ENCODE measurements at places on chromosomes 4 and X. TPM values are rescaled to one million over a fixed set of nuclear protein-coding genes. Genes with fewer than 3 reads are reported as not detected.

GRCh38 chr4:180203349-180203748 is 2039.9 kb upstream of the TENM3 start:
- no peak for DNase-seq

DNA sequence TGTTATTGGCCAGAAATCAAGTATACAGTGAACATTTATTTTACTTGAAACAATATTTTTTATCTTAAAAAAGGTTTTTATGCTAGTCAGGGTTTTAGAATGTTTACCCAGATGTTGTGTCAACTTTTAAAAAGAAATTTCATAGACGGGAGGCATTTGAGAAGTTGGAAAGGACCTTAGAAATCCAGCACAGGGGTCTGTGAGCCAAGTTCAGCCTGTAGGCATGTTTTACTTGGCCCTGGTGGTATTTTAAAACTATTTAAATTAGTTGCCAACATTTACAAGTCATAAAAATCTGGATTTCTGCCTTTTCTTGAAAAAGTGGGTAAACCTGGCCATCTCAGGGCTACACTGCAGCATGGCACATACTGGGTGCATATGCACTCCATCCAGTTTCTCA is 25.5 kb upstream of the FHL1 start:
- DNase-seq = no peak

GRCh38 chr4:128454881-128455280 is 167.3 kb upstream of the PGRMC2 start:
- DNase-seq = no peak

DNA sequence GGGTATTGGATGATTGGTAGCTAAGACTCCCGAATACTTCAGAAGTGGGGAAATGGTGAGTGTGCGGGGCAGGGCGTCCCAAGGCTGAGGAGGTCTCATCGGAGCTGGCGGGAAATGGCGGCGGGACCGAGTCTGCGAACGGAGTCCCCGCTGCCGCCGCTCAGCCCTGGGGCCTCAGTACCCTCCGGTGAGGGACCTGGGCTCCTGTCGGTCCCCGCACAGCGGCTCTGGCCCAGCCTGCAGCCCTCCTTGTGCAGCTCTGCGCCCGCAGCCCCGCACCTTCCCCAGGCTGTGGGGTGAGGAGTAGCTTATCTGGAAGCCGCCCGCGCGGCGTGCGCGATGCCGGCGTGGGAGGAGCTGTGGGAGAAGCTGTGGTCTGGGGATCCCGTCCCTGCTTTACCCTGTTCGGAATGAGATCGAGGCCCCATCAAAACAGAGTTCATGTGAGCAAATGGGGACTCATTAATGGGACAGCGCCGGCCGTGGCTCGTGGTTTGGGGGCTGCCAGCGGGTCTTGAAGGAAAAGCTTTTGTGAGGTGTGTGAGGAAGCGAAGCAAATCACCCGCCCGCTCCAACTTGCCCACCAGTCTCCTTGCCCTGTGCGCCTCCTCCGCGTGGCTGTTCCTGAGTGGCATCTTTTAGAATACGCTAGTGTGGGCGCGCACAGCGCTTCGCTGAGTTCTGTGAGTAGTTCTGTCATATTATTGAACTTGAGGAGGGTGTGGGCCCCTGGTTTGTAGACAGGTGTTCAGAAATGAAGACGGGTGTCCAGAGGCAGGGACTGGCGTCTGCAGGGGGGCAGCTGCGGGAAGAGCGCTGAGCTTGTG is 531 bp downstream of the ZNF141 start:
- peak; percentile 14 for DNase-seq

DNA sequence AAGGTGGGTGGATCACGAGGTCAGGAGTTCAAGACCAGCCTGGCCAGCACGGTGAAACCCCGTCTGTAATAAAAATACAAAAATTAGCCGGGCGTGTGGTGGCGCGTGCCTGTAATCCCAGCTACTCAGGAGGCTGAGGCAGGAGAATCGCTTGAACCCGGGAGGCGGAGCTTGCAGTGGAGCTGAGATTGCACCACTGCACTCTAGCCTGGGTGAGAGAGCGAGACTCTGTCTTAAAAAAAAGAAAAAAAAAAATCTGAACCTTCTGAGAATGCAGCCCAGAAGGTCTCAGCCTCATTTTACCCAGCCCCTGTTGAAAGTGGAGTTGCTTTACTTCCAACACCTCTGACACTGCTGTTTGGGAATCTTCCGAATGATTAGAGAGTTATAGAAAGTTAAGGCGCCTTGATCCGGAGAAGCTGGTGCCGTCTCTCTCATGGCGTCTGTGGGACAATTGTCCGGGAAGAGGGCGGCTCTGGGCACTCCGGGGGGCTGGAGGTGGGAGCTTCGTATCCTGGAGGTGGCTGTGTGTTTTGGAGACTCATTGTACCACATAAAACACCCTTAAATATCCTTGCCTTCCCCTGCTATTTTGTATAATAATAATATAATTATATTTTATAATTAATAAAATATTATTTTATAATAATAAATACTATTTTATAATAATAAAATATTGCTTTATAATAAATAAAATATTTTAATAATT is 92.7 kb upstream of the PPP2R3B start:
- no peak for DNase-seq

- DNase-seq = no peak
These were observed 671.2 kb downstream of the PCDH18 start for GRCh38 chr4:136861091-136861490.

GRCh38 chr4:41331224-41331623 is 74.5 kb downstream of the UCHL1 start:
- peak; percentile 29 for DNase-seq

- DNase-seq = no peak
These were observed 179.6 kb upstream of the NOCT start for GRCh38 chr4:138835832-138836533.

DNA sequence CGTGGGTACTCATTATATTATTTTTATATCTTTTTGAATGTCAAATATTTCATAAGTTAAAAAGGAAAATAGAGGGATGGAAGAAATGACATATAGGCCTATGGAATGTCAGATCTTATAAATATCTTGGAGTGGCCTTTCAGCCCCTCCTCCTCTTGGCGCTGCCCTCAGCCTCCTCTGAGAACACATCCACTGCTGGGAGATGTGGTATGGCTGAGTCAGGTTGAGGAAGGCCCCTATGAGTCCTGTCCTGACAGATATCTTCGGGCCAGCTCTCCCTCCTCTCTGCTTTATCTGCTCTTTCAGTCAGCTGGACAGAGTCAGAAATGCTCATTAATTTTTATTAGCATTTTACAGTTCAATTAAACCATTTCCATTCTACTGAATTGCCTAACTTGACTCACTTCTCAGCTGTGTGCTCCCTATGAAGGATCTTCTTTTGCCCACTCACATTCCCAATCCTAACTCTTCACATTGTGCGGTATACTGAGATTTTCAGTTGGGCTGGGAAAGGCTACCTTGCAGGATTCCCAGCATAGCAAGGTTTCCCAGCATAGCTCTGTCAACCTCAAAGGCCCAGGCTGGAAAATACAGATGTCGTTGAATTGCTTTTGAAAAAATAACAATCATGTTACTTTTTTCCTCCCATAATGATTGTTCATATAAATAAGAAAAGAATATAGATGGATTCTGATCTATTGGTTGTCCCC is 128.0 kb downstream of the ARHGEF9 start:
- no peak for DNase-seq

DNA sequence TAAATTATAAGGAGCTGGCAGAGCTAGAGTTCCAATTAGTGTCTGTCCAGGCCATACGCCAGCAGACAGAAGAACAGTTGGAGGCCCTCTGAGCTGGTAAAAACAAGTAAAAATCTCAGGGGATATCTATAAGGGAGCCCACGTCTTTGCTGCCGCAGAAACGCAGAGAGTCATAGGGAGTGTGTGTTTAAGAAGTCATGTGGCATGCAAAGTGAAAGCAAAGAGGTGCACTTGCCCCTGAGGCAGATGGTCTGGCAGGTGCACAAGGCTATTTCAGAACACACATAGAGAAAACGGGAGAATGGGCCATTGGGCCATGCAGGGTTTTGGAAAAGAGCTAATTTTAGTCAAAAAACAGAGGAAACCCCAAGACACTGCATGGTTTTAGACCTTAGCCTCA is 92.7 kb downstream of the NAP1L3 start:
- no peak for DNase-seq

- DNase-seq = no peak
These were observed 61.7 kb downstream of the TMA16 start for GRCh38 chr4:163556177-163556576.

WDFY3 gene
- total RNA-seq = 20.4 TPM

TRPC3 gene
- total RNA-seq = not detected

PABPC1L2A gene
- not detected for total RNA-seq

KCTD8 gene
- total RNA-seq = not detected

GLOD5 gene
- not detected for total RNA-seq

AMTN gene
- total RNA-seq = not detected

MAGEA12 gene
- not detected for total RNA-seq

OTC gene
- total RNA-seq = not detected

TMEM47 gene
- 0.52 TPM for total RNA-seq

POLR2B gene
- total RNA-seq = 62.0 TPM

CFAP99 gene
- total RNA-seq = not detected

RHOH gene
- 0.24 TPM for total RNA-seq

CXCL10 gene
- not detected for total RNA-seq

TIMP1 gene
- total RNA-seq = 101 TPM
